Activated naive CD4-positive, alpha-beta T cell (primary cell): ENCODE measurements at places on chromosomes 11 and 22.

- no peak for DNase-seq
Observed at GRCh38 chr22:44895296-44896055, 114.3 kb downstream of the PHF21B start.

DNA sequence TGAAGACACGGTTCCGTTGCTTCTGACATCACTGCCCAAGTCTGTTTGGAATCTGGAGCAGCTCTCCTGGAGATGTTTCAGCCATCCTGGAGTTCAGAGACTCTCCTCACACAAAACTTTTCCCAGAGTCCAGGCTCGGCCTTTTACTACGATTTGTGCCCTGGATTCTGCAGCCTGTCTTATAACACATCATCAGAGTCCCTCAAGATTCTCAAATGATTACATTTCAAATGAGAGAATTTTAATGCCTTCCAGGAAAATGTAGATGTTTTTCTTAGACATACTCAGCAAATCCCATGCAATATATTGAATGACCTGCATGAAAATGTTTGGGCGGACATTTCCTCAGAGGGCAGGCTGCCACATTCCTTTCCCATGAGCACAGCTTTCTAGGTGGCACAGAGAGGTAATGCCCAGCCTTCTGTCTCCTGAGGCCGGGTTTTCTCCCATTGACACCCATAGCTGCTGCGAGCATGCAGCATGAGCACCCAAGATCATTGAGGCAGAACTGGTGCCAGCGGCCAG lies 129.1 kb downstream of the SNX19 start:
- DNase-seq: no peak

GRCh38 chr22:23529166-23530103 lies 50.7 kb downstream of the IGLL1 start:
- no peak for DNase-seq

DNA sequence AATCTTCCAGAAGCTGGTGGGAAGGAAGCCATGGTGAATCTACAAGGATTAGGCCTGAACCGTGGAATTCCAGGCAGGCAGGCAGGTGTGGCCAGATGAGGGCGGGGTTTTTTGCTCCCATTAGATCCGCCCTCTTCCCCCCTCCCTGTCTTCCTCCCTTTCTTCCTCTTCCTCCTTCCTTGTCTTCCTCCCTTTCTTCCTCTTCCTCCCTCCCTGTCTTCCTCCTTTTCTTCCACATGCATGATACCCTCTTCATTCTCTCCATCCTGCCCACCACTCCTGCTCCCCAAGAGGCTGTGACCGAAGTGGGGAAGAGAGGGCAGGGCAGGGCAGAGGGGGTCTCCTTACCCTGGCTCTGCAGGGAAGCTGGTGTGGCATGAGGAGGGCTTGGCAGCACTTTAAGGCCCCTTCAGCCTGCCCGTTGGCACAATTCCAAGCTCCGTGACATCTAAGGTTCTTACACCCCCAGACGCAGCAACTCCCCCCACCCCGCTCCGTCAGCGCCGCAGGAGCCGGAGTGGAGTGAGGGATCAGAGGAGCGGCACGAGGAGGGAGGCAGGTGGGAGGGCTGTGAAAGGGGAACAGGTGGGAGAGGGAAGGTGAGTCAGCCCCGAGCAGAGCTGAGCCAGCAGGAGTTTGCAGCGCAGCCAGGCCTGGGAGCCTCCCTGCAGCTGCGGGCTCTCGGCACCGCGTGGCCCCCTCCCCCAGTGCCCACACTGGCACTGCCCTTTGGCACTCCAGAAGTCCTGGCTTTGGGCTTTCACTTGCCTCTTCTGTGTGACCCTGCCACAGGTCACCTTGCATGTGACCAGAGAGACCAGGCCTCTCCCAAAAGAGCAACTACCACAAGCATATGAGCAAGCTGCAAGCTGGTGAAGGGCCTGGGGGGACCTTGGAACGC lies 32.1 kb downstream of the KCNJ4 start:
- no peak for DNase-seq

GRCh38 chr11:45993531-45994001 lies 71.1 kb downstream of the LARGE2 start:
- DNase-seq: no peak

GRCh38 chr11:128632141-128632791 lies 44.9 kb upstream of the ETS1 start:
- no peak for DNase-seq

DNA sequence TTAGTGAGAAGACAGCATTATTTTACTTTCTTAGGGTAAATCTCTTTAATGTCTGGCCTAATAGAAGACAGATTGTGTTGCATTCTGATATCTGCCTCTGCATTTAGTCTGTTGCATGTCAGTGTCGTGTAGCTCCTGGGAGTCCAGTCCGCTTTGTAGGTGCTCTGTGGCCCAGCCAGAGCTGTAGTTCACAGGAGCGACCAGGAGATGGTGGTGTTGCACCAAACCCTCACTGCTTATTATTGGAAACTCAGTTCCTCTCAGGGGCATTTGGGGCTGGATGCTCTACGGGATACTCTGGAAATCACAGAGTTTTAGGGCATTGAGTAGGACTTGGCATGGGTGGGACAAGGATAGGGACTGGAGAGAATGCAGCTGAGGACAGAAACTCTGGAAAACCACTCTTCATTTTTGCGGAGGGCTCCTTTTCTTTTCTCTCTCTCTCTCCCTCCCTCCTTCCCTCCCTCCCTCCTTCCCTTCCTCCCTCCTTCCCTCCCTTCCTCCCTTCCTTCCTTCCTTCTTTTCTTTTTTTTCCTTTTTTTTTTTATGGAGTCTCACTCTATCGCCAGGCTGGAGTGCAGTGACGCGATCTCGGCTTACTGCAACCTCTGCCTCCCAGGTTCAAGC lies 21.7 kb downstream of the MIAT start:
- peak; percentile 13 for DNase-seq

- no peak for DNase-seq
Observed at GRCh38 chr11:71140206-71140919, 112.0 kb downstream of the SHANK2 start.

GRCh38 chr22:30492144-30492543 lies 13.4 kb downstream of the SEC14L4 start:
- DNase-seq: no peak

DNA sequence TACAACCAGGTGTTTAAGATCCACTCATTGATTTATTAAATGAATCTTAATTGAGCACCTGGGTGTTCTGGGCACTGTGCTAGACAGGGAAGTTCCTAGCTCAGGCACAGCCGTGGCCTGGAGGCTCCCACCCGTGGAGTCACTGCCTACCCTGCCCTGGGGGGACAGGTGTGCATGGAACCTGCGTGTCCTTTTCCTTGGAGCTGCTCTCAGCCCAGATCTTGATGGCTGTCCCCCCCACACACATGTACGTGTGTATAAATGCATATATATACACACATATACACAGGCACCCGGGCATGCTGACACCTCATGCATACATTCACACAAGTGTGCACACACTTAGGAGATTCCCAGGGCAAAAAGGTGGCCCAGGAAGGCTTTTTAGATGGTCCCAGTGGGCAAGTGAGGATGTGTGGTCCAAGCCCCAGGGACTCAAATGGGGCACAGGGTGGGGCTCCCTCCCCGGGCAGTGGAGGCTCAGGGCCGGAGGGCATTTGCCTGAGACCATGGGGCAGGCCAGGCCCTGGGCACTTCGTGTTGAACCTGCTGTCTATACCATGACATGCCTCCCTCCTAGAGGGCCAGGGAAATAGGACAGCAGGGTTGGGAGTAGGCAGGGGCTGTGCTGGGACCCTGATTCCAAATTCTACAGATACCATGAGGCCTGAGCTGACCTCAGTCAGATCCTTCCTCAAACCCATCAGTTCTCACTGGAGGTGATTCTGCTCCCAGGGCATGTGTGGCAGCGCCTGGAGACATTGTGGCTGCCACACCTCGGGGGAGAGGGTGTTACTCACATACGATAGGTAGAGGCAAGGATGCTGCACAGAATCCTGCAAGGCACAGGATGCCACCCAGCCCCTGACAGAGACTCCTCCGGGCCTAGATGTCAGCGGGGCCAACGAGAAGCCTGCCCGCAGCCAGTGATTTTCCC lies 77.8 kb downstream of the BCR start:
- no peak for DNase-seq

DNA sequence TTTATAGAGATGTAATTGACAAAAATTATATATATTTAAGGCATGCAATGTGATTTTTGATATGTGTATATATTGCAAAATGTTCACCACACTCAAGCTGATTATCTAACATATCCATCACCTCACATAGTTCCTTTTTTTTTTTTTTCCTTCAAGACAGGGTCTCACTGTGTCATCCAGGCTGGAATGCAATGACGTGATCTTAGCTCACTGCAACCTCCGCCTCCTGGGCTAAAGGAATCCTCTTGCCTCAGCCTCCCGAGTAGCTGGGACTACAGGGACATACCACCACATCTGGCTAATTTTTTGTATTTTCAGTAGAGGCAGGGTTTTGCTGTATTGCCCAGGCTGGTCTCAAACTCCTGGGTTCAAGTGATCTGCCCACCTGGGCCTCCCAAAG lies 65.1 kb upstream of the SLC35C1 start:
- no peak for DNase-seq

DNA sequence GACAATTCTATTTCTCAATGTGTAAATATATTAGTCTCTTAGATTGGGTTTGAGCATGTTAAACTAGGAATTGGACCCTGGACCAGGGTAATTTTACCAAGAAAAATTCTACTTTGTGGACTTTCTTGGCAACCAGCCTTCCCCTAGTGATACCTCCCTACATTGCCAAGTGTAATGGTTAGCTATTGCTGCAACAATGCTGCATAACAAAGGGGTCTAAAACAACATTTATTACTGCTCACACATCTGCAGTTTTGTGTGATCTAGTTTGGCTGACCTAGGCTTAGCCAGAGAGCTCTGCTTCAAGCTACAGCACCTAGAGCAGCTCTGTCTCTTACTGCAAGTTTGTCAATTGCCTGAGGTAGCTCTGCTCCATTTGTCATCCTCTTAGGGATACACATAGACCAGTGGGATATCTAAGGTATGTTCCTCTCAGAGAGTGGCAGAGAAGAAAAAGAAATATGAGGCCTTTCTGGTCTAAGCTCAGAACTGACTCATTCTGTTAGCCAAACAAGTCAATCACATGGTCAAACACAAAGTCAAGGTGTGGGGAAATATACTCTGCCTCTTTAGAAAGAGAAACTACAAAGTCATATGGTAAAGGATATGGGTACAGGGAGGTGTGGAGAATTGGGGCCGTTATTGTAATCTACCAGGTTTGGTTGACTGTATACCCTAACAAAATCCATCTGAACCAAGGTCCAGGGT lies 2.0 kb upstream of the LAYN start:
- DNase-seq: no peak

- no peak for DNase-seq
Observed at GRCh38 chr11:78622666-78623065, 48.0 kb upstream of the NARS2 start.

DNA sequence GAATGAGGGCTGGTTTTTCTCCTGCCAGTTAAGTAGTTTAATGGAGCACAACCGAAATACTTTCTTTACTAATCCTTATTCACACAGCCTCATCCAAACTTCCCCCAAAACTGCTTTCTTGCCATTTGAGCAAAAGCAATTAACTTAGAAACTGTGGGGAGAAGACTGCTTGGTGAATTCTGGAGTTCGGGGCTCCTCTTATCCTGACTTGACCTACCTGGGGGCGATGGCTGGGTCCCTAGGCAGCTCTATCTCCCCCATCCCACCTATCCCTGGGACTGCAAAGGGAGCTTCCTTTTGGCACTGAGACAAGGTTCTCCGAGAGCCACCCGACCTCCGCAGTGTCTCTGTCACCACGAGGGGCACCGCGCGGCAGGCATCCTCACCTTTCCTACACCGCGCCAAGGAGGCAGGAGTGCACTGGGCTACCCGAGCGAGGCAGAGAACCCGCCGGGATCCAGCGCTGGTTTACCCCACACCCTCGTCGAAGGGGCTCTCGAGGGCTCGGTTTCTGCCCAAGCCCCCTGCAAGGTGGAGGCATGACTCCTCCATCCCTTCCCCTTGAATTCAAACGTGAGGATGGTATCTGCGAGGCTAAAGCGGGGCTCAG lies 759 bp downstream of the DESI1 start:
- DNase-seq: peak; percentile 7

GRCh38 chr22:47929646-47930185 lies 1167.3 kb downstream of the TBC1D22A start:
- no peak for DNase-seq

- DNase-seq: no peak
Observed at GRCh38 chr22:30186041-30186440, 60.5 kb downstream of the LIF start.

GRCh38 chr22:20989323-20990138 lies 7.4 kb downstream of the LZTR1 start:
- DNase-seq: no peak

- no peak for DNase-seq
Observed at GRCh38 chr11:69641681-69642548, 959 bp downstream of the CCND1 start.

GRCh38 chr22:26550498-26551033 lies 38.3 kb upstream of the TFIP11 start:
- DNase-seq: no peak

DNA sequence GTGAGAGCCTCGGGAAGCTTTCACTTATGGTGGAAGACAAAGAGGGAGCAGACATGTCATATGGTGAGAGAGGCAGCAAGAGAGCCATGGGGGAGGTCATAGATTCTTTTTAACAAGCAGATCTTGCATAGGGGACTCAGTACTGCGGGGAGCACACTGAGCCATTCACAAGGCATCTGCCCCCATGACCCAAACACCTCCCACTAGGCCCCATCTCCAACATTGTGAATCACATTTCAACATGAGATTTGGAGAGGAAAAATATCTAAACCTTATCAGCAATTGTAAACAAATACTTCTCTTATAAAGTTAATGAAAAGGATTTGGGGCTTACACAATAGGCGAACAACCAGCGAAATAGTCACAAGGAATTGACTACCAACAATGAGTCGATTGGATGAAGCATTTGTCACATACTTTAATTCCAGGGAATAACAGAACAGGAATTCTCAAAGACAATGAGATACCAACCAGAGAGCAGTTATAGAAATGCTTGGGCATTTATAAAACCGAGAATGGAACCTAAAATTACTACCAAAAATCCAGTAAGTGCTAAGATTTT lies 7.3 kb downstream of the DDI1 start:
- no peak for DNase-seq

GRCh38 chr11:6497069-6497839 lies at the start of gene DNHD1:
DNHD1 (plus strand) TSS chr11:6497280; CDS start chr11:6498216, 936 bp downstream.
- DNase-seq: no peak

- no peak for DNase-seq
Observed at GRCh38 chr11:6844356-6844755, 1.1 kb upstream of the OR10A5 start.

DNA sequence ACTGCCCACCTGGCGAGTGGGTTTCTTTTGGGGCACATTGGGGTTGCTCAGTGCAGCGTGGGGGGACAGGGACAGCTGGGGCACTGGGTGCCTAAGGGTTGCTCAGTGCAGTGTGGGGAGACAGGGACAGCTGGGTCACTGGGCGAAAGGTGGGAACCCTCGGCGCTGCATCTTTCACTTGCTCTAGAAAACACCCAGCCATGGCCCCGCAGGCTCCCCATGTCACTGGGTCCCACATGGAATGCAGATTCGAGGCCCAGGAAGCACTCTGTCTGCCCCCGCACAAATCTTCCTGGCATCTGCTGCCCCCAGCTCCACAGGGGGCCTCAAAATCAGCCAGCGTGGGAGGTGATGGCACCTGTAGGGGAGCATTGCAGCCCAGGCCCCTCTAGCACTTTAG lies 229.3 kb downstream of the BRD1 start:
- no peak for DNase-seq

GRCh38 chr11:19868281-19868821 lies 155.7 kb downstream of the NAV2 start:
- DNase-seq: no peak
